ENCODE measurements at places on chromosomes 11 and 22.

DNA sequence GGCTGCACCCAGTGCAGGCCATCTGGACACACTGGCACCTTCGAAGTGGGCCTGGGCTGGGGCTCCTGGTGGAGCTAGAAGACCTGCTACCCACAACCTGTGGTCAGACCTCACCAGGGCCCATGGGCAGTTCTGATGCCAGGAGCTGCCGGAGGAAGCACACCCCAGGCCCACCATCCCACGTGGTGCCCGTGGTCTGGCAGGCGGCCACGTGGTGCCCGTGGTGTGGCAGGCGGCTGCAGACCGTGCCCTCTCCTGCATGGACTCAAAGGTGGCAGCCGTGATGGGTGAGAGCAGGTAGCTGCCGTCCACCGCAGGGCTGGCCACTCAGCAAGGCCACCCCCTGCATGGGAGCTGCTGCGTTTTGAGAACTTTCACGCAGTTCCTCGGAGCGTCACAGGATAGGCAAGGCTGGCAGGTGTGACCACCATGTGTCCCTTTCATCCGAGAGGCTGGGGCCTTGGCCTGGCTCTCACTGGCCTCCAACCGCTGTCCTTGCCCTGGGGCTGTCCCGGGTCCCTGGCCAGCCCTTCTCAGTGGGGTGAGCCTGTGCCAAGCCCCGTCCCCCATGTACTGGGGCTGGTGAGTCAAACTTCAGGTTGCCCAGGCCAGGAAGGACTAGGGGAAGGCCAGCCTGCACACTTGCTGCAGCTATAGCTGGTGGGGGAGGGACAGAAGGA, 3.9 kb upstream of the IL17REL start:
- DNase-seq, result no peak

GRCh38 chr11:131717616-131718015, 347.2 kb downstream of the NTM start:
- no peak for DNase-seq

DNA sequence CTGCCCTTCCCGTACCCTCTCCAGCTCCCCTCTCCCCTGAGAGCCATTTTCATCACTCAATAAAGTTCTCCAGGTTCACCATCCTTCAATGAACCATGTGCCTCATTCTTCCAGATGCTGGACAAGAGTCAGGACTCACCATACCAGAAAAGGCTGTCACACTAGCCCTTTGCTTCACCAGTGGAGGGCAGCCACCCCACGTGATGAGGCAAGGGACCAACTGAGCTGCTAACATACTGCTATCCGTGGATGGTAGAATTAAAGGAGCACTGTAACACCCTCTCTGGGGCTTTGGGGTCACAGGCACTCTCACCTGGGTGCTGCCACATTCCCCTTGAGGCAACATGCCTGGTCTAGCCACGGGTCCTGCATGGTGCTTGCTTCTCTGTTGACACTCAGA, 13.1 kb upstream of the OR5I1 start:
- no peak for DNase-seq

GRCh38 chr11:113701491-113701890, 4.6 kb downstream of the TMPRSS5 start:
- DNase-seq, result no peak

- no peak for DNase-seq
Observed at GRCh38 chr22:29388759-29389090, 355 bp upstream of the AP1B1 start.

DNA sequence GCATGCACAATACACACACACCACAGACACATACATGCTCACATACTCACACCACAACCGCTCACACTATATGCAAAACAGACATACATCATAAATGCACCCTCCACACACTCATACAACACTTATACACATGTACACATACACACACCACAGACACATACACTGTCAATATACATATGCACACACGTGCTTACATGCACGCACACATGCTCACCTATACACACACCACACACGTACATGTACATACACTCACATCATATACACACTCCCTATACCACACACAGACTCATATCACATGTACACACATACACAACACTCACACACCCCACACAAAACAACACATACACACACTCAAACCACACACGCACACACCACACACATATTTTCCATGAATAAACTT, 885.3 kb downstream of the TBC1D22A start:
- no peak for DNase-seq

DNA sequence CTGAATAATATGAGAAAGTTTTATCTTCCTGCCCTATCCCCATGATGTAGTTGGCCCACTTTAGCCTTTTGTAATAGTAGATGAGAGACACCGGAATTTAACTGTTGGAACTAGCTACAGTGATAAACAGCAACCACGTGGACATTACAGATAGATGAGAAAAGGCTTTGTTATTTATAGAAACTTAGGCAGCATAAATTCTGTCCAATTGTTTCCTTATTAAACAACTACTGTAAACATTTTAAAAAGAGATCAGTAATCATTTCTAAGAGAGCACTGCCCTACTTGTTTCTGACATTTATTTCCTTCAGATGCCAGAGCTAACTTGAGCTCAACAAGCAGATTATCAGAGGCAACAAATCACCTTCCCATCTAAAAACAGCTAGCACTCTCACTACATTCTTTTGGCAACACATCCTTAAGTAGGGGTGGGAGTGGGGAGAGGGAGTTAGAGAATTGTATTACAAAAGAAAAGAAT, 63.1 kb downstream of the SOX6 start:
- no peak for DNase-seq

DNA sequence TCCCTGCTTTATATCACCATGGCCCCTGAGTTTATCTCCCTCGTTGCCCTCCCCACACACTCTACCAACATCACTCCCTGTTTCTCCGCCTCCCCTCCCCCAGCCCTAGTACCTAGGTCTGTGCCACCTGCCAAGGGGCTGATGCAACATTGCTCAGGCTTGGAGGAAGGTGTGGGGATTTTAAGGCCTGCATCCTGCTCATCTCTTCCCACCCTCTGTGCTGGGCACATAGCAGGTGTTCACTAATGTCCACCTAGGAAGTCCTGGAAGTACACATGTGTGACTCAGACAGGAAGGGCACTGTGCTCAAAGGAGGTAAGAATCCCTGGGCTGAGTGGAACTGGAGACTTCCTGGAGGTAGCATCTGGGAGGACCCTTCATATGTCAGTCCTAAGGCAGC, 37.0 kb downstream of the PDE2A start:
- no peak for DNase-seq

DNA sequence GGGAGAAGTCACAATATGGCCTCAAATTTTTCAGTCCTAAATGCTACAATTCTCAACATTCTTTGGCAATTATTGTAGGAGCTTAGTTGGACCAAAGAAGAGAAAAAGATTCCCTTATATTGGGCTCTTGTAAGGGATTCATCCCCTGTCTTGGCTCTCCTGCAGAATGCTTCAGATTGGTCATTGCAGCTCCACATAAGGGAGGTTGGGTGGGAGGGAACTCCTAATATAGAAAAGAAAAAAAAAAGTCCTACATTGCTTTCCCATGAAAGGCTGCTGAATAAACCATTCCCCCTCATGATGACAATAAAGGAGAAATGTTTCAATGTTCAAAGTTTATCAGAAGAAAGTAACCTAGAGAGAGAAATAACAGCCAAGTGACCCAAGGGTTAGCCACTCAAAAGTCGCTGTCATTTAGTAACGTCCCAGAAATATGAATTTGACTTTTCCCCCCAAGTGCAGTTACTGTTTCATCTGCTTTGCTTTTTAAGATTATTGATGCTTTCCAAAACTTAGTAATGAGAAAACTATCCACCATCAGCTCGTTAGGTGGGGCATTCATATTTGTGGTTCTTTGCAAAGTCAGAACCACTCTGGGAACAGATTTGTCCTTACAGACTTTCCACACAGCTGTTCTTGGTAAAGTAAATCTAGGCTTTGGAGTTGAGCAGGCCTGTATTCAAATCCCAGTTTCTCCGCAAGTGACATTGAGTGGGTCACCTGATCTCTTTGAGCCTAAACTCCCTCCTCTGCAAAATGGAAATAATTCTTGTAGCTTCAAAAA, 5.0 kb upstream of the SLC1A2 start:
- no peak for DNase-seq

DNA sequence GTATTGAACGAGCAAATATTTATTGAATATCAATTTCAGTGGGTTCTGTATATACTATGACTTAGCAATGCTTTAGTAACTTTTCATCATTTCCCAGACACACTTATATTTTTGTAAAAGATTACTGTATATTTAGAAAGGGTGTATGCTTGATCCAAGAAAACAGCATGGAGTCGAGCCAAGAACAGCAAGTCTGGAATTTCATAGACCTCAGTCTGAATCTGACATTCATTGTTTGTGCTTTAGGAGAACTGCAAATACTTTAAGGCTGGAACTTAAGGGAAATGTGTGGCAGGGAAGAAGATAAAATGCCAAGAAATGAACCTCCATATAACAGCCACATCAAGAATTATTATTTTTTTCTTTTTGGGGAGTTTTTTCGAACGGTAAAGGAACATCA, 1156.8 kb downstream of the LRRC4C start:
- DNase-seq, result no peak

- no peak for DNase-seq
Observed at GRCh38 chr11:83449338-83449913, 163.3 kb upstream of the CCDC90B start.

GRCh38 chr11:63889344-63889743, 27.6 kb downstream of the RCOR2 start:
- no peak for DNase-seq

- DNase-seq, result no peak
Observed at GRCh38 chr11:7306900-7307299, 55.2 kb downstream of the SYT9 start.

DNA sequence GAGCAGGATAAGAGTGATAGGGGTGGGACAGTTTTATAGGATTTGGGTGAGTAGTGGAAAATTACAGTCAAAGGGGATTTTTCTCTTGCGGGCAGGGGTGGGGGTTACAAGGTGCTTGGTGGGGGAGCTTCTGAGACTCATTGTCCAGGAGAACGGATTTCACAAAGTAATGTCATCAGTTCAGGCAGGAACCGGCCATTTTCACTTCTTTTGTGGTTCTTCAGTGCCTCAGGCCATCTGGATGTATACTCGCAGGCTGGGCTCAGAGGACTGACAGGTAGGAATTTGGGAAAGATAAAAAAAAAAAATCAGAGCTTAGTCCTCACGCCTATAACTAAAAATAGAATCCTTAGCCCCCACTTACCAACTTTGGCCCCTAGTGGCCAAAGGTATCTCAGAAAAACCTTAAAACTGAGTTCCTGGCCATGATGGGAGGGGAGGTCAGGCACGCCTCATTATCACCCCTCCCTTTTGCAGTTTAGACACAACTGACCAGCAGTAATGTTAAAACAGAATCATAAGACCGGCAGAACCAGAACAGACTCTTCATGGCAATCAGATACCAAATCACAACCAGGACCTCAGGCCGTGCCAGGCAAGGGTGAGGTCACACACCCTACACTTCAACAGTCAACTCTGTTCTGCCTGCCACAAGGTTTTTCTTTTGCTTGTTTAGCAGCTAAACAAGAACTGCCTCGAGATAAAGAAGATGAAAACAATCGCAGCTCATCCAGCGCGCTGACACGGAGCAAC, 8.9 kb upstream of the APOBEC3G start:
- DNase-seq, result no peak

DNA sequence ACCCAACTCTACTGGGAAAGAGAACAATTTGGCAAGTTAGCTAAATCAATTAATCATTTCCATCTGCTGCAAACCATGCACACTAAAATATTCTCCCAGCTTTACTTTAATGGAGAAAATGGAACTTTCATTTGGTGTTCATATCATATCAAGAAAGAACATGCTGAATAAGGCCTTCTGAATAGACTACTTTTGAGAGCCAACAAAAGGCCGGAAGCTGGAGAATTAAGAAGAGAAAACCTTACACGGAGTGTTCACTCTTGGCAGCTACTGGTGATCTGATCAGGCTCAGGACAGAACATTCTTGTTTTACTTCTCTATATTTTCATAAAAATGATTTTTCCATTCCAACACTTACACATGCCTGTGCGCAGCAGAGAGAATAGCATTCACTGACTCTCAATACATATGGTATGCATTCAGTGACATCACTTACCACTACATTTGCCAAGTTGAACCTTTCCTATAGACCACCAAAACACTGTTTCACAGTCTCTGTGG, 165.3 kb downstream of the TTC28 start:
- no peak for DNase-seq

DNA sequence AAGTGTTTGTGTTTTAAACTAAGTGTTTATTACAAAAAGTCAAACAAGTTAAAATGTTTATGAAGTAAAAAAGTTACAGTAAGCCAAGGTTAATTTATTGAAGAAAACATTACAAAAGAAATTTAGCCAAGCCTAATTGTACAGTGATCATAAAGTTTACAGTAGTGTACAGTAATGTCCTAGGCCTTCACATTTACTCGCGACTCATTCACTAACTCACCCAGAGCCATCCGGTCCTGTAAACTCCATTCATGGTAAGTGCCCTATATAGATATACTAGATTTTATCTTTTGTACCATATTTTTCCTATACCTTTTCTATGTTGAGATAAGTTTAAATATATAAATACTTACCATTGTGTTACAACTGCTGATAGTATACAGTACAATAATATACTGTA, 481.8 kb upstream of the TENM4 start:
- no peak for DNase-seq

DNA sequence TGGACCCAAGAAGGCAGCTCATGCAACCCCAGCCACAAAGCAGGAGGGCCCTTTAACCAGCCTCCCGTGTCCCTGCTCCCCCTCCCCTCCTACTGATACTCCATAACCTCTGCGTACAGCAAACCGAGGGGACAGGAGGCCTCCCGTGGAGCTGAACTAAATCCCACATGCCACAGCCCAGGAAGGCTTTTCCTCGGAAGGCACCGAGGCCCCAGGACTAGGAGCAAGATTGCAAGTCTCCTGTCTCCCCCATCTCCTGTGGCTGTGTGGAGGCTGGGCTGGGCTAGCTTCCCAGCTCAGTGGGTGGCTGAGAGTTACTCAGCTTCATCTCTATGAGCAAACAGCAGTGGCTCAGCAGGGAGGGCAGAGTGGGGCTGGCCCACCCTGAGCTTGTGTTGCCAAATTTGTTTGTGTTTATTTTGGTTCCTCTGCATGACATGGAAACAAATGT, 62.7 kb upstream of the NECTIN1 start:
- DNase-seq, result no peak

GRCh38 chr11:130407978-130408377, 20.4 kb downstream of the ADAMTS8 start:
- no peak for DNase-seq

DNA sequence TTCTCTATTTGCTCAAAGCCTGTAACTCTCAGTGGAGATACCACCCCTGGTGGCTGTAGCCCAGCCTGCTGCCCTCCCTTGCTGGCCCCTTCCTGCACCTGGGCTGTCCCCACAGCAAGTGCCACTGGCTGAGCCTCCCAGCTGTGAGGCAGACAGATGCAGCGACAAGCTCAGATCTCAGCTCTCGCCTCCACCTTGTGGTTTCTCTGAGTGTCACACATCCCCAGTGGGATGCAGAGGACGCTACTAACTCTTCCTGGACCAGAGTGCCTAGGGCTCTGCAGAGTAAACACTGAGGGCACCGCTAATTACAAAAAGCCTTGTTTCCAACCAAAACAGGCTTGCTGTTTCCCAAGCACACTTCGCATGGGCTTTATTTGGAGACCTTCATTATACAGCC, 8.9 kb downstream of the YPEL1 start:
- DNase-seq, result peak; percentile 47

GRCh38 chr22:43747058-43747457, 65.0 kb downstream of the EFCAB6 start:
- no peak for DNase-seq

- DNase-seq, result no peak
Observed at GRCh38 chr22:21915624-21916308, 36.9 kb downstream of the PPM1F start.

GRCh38 chr11:125787827-125788226, at the start of gene PATE3:
PATE3 (plus strand) TSS chr11:125788127; CDS start chr11:125788152, 25 bp downstream.
- no peak for DNase-seq

- DNase-seq, result no peak
Observed at GRCh38 chr22:40302149-40302548, 44.2 kb upstream of the ADSL start.
